Activated CD4-positive, alpha-beta T cell treated with anti-CD3 and anti-CD28 coated beads, Interleukin-2, amount 10 ng/mL, durations not matched to agents 7 days and 5 days (primary cell): ENCODE measurements at places on chromosomes 2 and 18. TPM values are rescaled to one million over a fixed set of nuclear protein-coding genes. Genes with fewer than 3 reads are reported as not detected.

NEU2 gene
- not detected for total RNA-seq

VIT gene
- total RNA-seq: not detected

NT5DC4 gene
- not detected for total RNA-seq

RAX gene
- total RNA-seq: not detected

FAM110C gene
- total RNA-seq: 0.21 TPM

ANKRD30B gene
- not detected for total RNA-seq

ANKRD30BL gene
- not detected for total RNA-seq

PLA2R1 gene
- not detected for total RNA-seq
